ENCODE measurements at places on chromosomes 2 and 18.

- DNase-seq, result no peak
Observed at GRCh38 chr2:52428224-52428623, 1339.4 kb upstream of the CHAC2 start.

DNA sequence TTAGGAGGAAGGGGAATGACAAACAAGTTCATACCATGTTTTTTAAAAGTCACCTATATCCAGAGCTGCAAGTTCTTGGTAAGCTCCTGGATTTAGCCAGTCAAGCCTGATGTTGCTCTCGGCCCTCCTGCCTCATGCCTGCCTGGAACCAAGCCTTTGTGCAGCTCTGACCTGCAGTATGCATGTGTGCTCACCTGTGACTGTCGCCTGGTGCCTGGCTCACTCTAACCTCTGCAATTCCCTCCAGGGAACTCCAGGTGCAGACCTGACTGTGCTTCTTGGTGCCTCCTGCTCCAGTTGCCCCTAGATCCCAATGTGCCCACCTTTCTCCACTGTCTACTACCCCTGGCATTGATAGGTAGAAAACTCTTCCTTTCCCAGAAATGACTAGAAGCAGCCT is 85.1 kb upstream of the ZBTB14 start:
- DNase-seq, result no peak

DNA sequence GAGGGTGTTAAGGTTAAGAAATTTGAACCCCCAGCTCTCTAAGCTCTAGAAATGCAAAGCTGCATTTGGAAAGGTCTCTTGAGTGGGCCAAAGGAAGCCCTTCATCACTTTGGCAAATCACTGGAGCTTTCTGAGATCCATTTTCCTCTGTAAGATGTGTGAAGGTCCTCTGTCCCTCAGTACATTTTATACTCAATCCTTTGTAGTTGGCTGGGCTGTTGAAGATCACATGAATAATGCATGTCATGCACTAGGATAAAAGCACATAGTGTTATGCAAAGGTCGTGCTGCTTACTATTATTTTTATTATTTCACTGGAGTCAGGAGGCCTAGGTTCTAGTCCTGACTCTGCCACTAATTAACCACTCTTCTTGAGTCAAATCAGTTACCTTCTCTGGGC is 124.9 kb downstream of the FSHR start:
- no peak for DNase-seq

GRCh38 chr2:109455731-109456691 is 157.8 kb downstream of the SEPTIN10 start:
- DNase-seq, result no peak

GRCh38 chr2:133171393-133172004 is 396.8 kb downstream of the NCKAP5 start:
- DNase-seq, result no peak

DNA sequence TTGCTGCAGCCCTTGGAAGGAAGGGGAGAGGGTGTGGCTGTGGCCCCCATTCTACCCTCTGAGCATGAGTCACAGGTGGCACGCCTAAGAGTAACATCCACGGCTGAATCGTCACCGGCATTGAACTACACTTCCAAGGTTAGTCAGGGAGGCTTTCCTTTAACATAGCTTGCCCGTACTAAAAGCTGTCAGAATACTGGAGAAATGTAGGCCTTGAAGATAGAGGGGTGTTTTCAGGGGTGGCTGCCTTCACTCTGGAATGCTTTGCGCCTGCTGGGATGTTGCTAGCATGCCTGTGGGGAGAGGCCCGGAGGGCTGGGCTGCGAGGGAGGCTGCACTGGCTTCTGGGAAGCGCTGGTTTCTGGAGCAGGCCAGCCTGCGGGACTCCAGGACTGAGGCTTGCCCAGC is 333.7 kb downstream of the AGAP1 start:
- DNase-seq, result no peak

DNA sequence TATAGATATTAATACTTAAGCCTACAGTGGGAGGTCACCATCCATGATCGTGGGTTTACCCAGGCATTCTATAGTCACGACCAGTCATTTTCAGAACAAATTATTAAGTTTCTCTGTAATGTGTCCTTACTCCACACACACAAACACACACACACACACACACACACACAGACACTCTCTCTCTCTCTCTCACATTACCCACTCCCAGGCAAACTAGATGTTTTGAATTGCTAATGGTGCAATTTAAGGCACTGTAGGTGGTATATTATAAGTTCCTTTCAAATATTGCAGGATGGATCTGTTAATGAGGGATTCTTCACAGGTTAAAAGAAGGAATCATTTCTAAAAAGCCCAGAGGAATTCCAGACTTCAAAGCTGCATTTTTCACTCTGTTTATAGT is 657.8 kb downstream of the MBD2 start:
- DNase-seq, result no peak

DNA sequence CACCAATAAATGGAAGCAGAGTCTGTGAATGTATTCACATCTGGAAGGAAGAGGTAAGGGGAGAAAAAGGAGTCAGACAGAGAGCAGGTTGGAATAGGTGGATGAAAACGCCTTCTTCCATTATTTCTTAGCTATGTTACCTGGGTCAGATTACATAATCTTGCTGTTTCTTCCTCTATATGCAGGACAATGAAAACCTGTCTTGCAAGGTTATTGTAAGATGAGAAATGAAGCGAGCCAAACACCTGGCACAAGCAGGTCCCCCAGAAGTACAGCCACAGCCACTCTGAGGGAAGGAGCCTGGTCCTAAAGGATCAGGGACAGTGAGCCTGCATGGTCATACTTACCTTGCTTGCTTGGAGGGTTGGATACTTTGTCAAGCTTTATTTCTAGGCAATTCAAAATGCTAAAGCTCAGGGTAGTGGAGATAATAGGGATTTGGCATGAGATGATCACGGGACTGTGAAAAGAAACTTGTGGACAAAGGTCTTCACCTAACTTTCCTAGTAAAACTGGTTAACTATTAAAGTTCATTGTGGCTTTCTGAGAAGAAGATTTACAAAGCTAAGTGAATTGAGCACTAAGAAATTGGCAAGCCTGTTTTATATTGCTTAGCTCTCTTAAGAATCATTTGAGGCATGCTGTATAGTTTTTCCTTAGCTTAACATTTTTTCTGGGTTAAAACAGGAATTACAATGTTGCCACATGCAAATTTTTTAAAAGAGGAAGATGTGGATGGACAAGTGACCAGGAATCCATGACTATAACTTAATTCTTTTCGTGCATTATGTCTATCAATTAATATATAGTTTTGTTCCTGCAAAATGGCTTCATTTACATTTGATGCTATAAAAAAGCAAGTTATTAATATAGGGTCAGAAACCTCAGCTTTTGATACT is 15.7 kb upstream of the PLA2R1 start:
- DNase-seq, result no peak

GRCh38 chr2:12435430-12436222 is 281.1 kb upstream of the TRIB2 start:
- DNase-seq, result no peak

- DNase-seq, result no peak
Observed at GRCh38 chr2:194203898-194204297, 1453.1 kb upstream of the SLC39A10 start.

DNA sequence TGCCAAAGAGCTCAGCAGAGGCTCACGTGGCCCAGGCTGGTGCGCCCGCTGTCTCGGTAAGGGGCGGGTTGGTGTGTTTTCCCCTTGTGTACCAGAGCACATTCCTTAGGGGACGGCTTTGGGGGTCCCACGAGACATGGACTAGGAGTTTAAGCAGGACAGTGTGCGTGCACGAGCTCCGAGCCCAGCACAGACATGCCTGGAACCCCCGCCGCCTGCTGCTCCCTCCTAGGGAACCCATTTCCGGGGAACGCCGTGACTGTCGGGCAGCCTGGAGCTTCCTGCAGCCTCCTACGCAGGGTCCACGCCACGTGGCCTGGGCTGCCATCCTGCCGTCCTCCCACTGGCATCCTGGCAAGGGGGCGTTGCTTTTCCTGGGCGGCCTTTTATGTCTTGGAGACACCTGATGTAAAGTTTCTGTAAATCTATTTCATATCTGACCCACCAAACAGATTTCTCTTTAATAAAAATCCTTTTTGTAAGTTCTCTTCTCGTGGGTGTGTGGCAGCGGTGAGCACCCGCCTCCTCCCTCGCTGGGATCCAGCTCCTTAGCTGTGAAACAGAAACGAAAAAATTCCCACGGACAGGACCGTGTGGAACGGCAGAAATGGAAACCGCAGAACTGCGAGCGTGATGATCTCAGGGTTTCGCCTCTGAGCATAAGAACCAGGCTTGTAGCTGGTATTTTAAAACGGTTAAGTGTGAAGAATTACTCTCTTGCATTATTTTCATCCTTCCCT is 43.5 kb upstream of the KCNG2 start:
- DNase-seq, result no peak

All from activated T-cell treated with anti-CD3 and anti-CD28 coated beads, Interleukin-2, amount 50 U/mL, for 48 hours (primary cell).